ENCODE measurements at places on chromosomes 16 and 17.

DNA sequence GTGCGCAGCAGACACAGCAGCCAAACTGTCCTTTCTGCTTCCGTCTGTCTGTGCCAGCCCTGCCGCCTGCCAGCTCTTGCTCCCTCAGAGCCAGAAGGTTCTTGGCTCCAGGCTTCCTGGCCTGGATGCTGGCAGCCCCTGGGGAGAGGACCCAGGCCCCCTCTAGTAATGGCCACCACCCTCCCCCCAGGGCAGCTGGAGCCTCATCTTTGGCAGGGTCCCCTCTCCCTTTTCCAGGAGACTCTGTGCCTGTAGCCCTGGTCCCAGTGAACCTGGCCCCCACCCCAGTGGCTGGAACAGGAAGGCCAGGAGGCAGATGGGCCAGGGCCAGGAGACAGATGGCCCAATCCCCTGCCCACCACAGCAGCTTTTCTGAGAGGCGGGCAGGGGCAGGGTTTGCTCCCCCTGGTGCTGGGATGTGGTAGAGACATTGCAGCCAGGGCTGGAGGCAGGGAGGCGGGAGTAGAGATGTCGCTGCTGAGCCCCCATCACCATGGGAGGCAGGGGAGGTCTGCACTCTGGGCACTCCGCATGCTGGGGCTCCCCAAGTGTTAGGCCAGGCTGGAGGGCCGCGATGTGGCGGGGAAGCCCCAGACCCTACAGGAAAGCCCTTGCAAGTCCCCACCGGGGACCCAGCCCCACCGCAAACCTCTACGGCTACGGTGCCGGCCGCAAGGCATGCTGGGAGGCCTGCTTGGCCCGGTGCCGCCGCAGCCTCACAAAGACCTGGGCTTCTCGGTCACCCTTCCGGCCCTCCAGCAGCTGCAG is 16.7 kb downstream of the UNC13D start:
- DNase-seq, result peak; percentile 92

GRCh38 chr17:18181358-18181757 is 2.3 kb upstream of the ALKBH5 start:
- no peak for DNase-seq

- peak; percentile 47 for DNase-seq
Measured at GRCh38 chr16:74999609-75000480, 1.0 kb downstream of the ZNRF1 start.

- no peak for DNase-seq
Measured at GRCh38 chr16:46729326-46729995, 18.7 kb downstream of the MYLK3 start.

GRCh38 chr17:36864827-36865430 is 72.3 kb upstream of the LHX1 start:
- DNase-seq, result no peak

DNA sequence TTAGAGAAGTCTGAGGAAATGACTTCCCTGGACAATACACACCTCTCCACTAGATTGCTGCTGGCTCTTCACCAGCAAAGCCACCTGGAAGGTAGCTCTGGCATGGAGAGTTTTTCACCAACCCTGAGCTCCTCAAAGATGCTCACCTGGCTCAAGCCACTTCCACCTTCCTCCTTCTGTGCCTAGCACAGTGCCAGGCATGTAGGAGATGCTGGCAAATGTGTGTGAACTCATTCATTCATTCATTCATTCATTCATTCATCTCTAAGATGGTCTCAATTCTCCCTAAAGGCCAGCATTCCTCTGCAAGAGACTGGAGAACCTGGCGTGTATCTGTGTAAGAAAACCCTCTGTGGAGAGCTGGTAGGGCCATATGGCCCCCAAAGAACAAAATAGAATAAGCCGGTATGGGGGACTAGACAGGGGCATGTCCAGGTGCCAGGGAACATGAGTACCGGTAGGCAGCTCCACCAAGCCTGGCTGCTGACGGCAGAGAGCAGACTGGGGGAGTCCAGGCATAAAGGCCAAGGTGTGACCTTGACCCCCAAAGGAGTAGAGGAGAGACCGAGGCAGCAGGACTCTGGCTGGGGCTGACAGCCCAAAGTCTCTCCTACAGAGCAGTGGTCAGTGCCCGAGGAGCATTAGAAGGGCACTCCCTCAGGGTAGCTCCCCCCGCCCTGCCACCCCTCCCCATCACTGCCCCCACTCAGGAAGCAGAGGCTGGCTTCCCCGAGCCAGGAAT is 132.2 kb upstream of the TNRC6C start:
- DNase-seq, result no peak

DNA sequence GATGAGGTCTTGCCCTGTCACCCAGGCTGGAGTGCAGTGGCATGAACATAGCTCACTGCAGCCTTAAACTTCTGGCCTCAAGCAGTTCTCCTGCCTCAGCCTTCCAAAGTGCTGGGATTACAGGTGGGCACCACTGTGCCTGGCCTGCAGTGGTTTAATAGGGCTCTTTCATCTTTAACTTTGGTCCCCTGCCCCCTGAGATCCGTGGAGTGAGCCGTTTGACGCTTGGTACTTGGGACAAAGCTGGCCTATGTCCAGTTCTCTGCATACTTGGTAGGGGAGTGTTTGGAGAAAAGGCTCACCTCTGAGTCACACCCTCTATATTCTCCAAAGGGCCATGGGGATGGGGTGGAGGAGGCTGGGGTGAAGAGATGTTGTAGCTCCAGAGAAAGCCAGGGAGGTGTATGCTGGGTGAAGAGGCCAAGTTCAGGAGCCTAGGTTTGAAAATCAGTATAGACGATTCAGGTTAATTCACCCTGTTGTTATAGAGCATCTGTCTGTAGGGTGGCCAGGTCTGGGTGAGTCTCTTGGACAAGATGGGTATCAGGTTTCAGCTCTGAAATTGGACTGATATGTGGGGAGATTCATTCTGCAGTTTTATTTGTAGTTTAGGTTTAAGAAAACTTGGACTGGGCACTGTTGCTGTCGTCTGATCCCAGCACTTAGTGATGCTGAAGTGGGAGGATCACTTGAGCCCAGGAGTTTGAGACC is 17.6 kb downstream of the ABCC1 start:
- DNase-seq, result no peak

- DNase-seq, result no peak
Measured at GRCh38 chr16:51497541-51498211, 346.6 kb upstream of the SALL1 start.

- DNase-seq, result no peak
Measured at GRCh38 chr16:68091380-68092261, 6.5 kb downstream of the NFATC3 start.

DNA sequence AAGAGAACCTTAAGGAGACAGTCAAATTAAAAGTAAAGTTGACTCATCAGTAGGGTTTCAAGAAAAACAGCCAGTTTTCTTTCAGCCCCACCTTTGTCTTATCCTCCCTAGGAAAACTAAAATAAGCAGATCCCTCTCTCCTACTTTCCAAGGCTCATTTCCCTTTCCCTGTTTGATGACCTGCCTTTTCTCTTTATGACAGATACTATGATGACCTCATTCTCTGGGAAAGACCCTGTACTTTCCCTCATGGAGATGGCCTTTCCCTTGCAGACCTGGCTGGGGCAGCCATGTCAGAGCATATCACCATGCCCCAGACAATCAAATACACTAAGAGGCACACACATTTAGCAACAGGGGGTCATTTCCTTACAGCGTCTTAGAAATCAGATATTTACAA is 53.6 kb downstream of the GPR139 start:
- DNase-seq, result no peak

GRCh38 chr16:79986352-79986751 is 385.8 kb upstream of the MAF start:
- DNase-seq, result no peak

DNA sequence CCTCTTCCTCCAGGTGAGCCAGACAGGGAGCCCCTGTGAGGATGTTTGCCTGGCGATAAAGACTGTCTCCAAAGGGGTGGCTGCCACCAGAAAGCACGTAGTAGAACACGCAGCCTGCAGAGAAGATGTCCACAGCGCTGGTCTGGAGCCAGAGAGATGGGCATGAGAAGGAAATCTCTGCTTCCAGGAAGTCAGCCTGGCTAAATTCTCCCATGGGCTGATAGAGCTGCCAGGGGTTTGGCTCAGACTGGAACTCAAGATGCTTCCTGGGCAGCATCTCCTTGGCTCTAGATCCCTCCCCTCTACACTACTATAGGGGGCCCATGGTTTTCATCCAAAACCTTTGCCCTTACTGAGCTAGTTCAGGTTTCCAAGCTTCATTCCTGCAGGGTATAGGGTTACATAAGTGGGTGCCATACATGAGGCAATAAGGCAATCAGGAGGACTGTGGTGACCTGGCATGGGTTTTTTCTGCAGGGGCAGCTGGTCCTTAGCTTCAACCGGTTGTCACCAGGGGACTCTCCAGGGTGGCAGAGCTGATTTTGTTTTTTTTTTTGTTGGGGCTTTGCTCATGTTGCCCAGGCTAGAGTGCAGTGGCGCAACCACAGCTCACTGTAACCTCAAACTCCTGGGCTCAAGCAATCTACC is 13.6 kb downstream of the PLK1 start:
- DNase-seq, result no peak

DNA sequence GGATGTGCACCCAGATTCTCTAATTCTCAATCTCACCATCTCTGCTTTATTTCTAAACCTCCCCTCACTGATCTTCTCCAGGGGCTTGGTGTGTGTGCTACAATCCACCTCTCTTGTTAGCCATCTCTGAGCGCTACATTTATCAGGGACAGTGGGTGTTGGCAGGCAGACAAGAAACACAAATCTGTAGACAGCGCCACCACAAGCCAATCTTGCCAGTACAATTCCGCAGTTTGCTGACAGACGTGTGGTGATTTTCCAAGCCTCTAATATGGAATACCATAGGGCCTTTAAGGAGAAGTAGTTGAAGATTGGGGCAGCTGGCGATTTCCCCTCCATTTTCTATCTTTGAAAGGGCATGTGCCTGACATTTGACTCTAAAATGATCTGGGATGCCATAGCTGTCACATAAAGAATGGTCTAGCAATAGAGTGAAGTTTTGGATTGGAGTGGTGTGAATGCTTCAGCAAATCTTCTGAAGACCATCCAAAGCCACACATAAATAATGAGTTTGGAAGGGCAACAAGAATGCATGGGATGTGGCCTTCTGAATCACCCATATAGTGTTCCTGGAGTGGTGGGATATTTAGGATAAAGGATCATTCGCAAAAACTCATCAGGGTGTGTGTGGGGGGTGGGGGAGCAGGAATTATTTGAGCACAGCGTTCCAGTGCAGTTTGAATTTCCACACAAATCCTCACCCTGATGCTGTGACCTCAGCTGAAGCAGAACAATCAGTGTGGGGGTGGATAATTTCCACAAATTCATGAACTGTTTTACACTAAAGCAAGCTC is 12.0 kb upstream of the ANKFN1 start:
- no peak for DNase-seq

DNA sequence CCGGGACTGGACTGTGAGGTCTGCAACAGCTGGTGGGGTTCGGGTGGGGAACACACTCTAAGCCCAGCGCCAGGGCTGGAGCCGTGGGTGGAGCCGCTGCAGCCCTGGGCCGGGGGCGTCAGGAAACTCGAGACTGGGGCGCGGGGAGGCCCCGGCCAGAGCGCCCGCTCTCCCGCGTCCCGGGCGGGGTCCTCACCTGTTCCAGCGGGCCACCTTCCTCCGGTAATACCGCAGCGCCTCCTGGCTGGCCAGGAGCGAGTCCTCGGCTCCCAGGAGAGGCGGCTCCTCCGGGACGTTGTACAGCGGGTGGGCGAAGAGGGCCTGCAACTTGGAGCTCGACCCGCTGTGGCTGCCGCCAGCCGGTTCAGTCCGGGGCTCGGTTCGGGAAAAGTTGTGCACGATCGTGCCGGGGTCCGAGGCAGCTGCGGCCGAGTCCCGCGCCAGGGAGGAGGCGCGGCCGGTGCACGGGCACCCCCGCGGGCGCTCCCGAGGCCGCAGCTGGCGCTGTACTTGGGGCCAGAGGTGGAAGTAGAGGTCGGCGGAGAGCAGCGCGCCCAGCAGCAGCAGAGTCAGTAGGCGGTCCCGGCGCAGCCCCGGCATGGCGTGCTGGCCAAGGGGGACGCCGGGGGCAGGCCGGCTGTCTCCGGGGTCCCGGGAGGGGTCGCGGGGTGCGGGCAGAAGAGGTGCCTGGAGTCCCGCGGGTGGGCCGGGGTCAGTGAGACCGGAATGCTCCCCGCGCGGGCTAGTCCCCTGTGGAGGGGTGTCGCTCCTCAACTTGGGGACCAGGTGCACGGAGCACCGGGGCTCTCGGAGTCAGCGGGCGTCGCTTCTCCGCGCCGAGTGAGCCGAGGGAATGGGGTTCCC is 868 bp downstream of the FAM20A start:
- peak; percentile 39 for DNase-seq

- no peak for DNase-seq
Measured at GRCh38 chr17:38896346-38896954, 26.6 kb downstream of the LASP1 start.

- DNase-seq, result no peak
Measured at GRCh38 chr17:1847191-1847590, 17.4 kb downstream of the RPA1 start.

DNA sequence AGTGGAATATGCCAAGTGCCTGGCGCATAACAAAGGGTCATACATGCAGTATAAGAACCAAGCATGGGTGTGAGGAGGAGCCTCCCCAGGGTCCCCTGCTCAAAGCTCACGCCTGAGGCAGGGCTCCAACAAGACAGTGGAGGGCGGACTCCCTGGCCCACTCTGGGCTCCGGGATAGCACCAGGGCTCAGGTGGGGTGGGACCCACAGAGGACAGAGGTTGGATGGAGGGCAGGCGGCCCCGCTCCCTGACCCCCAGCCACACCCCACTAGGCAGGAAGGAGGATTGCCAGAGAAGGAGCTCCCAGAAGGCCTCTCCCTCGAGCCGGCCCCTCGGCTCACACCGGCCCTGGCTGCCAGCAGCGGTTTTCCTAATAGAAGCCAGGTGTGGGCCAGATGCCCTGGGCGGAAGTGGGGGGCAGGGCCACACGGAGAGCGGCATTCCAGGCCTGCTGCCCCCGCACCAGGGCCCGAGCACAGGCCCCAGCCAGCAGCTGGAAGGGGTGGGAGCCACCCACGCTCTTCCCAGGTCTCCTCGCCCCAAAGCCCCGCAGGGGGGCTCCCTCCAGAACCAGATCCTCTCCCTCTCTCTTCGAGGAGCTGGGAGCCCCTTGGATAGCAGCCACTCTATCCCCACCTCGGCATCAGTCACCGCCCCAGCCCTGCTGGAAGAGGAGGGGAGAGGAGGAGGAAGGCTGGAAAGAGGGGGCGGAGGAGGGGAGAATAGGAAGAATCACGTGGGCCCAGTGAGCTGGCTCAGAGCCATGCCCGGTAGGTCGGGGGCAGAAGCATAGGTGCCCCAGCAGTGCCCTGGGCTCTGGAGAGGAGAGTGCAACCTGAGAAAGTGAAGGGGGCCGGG is 21.0 kb downstream of the VASN start:
- no peak for DNase-seq

DNA sequence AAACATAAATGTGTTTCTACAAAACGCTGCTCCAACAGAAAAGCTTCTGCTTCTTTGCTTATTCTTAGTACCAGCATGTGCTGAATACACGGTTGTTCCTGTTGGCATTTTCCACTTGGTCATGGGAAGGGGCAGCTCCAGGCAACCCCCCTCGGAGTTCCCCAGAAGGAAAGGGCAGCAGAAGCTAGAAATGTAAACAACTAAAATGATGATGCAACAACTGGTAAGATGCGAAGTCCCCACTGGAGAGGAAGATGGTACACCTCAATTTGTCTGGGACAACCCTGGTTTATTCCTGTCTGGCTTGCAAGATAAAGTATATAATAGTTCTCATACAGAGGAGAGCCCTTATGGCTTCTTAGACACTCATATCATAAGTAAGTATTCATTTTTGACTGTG is 9.2 kb upstream of the CCL13 start:
- no peak for DNase-seq

- DNase-seq, result no peak
Measured at GRCh38 chr17:9228408-9229159, 207.3 kb downstream of the NTN1 start.
